ENCODE measurements at places on chromosomes 5 and 9. TPM values are rescaled to one million over a fixed set of nuclear protein-coding genes. Genes with fewer than 3 reads are reported as not detected.

SEMA5A gene
- 0.72 TPM for total RNA-seq

FBP2 gene
- not detected for total RNA-seq

DBH gene
- total RNA-seq, result not detected

KCNV2 gene
- total RNA-seq, result not detected

C5orf15 gene
- 41.9 TPM for total RNA-seq

NTRK2 gene
- total RNA-seq, result not detected

PDE6A gene
- total RNA-seq, result under 0.01 TPM

GABRA6 gene
- total RNA-seq, result not detected

TLR4 gene
- total RNA-seq, result 0.64 TPM

SLC4A9 gene
- total RNA-seq, result 0.21 TPM

PRLR gene
- total RNA-seq, result under 0.01 TPM

SLC45A2 gene
- not detected for total RNA-seq

PDE8B gene
- total RNA-seq, result not detected

TEK gene
- under 0.01 TPM for total RNA-seq

TSSK1B gene
- 0.21 TPM for total RNA-seq

WNT8A gene
- total RNA-seq, result not detected

PCDHGC4 gene
- 0.48 TPM for total RNA-seq

All from tracheal epithelial cell (primary cell).